ENCODE measurements at places on chromosomes 6 and 20. TPM values are rescaled to one million over a fixed set of nuclear protein-coding genes. Genes with fewer than 3 reads are reported as not detected.

The TNFRSF6B gene
- 1.6 TPM for polyA plus RNA-seq

The CALHM4 gene
- not detected for polyA plus RNA-seq

- DNase-seq: no peak
These were observed 35.7 kb downstream of the HBS1L start for GRCh38 chr6:135018941-135019340.

- DNase-seq: no peak
These were observed 44.3 kb upstream of the FAM83D start for GRCh38 chr20:38881806-38882440.

DNA sequence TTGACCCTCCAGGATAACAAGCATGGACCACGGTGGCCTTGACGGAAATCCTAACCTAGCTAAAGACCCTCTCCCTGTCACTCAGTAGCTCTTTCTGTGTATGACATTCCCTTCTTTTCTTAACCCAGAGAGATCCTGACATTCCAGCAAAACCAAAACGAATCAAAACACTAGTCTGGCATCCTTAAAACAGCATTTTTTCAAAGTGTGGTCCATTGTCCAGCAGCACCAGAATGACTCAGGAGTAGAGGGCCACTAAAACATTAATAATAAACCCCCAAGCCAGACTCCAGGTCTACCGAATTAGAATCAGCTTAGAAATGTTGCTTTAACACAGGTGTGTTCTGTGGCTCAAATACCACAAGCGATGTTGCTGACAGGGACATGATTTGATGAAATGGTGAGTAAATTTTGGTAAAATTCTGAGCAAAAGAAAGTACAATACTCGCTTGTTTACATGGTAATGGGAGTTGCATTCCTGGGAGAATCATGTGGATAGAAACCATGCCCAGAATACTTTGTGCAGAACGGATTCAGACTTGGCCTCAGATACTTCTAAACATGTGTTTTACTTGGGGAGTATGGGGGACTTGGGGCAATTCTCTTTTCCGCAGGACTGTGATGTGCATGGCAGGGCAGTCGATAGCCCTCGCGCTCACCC lies 174.2 kb upstream of the KCNG1 start:
- DNase-seq: no peak
